Activated CD4-positive, alpha-beta T cell treated with anti-CD3 and anti-CD28 coated beads for 48 hours (primary cell): ENCODE measurements at places on chromosomes 3 and 15.

GRCh38 chr3:142602619-142603385 is 6.6 kb downstream of the PLS1 start:
- no peak for DNase-seq

GRCh38 chr3:12938258-12938711 is 96.9 kb upstream of the RPL32 start:
- DNase-seq = no peak

DNA sequence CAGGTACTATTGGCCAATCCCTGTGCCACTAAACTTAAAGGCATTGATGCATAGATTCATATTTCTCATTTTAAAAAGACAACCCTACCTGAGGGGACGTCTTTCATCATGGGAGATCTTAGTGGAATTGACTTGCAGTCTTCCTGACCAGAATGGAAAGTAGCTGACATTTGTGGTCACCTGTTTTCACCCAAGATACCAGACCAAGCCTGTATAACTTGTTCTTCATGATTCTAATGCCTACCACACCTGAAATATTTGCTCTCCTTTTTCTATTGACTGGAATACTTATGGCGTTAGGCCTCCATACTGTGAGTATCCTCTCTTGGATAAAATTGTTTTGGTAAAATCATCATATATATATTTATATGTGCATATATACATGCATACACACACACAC is 54.7 kb upstream of the XCR1 start:
- DNase-seq = no peak

- no peak for DNase-seq
Observed at GRCh38 chr3:171685116-171685895, 125.0 kb downstream of the PLD1 start.

GRCh38 chr3:22360970-22361369 is 610.0 kb upstream of the ZNF385D start:
- no peak for DNase-seq

- no peak for DNase-seq
Observed at GRCh38 chr15:40949756-40950207, 3.5 kb upstream of the CHAC1 start.

DNA sequence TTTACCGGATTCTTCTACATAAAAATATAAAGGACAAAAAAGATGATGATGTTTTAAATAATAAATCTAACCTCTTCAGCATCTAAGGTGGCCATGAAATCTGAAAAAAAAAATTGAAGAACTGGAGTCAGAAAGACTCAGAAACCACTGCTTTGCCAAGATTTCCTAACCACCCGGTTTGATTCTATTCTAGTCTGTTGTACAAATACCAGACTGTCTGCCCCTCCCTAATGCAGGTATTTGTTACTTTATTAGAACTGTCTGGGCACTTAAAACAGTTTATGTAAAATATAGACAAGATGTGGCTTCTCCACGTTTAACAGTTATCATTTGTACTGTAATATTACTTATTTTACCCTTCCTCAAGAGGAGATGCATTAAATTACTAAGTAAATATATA is 48.8 kb downstream of the UACA start:
- DNase-seq = no peak
